ENCODE measurements at places on chromosomes 16 and 17. TPM values are rescaled to one million over a fixed set of nuclear protein-coding genes. Genes with fewer than 3 reads are reported as not detected.

DNA sequence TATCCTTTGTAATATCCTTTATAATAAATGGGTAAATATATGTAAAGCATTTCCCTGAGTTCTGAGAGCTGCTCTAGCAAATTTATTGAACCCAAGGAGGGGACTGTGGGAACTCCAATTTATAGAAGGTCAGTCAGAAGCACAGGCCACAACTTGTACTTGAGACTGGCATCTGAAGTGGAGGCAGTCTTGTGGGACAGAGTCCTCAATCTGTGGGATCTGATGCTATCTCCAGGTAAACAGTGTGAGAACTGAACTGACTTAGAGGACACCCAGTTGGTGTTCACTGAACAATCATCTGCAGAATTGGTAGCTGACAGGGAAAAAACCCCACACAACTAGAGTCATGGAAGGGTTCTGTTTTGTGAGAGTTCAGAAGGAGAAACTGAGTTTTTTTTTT, 34.0 kb downstream of the AKAP10 start:
- DNase-seq: no peak
- peaks cover 9% of the 10 kb centered on the region for H3K4me1 ChIP-seq
- H3K27ac ChIP-seq: no peak overlapping the region
- H3K27me3 ChIP-seq: no peaks in the 10 kb centered on the region

Gene ALOXE3
- total RNA-seq: under 0.01 TPM

Gene SPN
- not detected for total RNA-seq

- H3K27me3 ChIP-seq: no peaks in the 10 kb centered on the region
- H3K4me3 ChIP-seq: no peak overlapping the region
- H3K27ac ChIP-seq: no peak overlapping the region
- peak; percentile 40 for DNase-seq
- peaks cover 16% of the 10 kb centered on the region for H3K4me1 ChIP-seq
Observed at GRCh38 chr17:72498364-72499210, 377.8 kb downstream of the SOX9 start.

Gene FOXC2
- total RNA-seq: 1.1 TPM

Gene PLA2G10
- not detected for total RNA-seq

Measured in IMR-90 (cell line).